ENCODE measurements at places on chromosomes 16 and 17.

DNA sequence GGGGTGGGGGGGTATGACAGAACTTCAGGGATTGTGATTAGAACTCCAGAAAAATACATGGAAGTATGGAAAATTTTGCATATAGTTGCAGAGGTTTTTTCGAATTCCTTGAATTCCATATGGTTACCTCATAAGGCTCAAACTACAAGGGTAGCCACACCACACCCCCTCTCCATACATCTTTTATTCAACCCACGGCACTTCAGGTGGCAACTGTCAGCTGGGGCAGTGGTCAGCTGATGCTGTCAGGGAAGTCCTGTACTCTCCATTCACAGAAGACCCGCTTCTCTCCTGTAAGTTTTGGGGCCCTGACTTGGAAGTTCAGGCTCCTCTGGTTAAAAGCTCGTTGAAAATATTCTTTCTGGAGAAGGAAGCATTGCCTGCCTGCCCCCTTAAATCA lies 57.5 kb upstream of the CLEC19A start:
- DNase-seq: no peak

- no peak for DNase-seq
Measured at GRCh38 chr16:87834005-87834667, 35.2 kb downstream of the SLC7A5 start.

GRCh38 chr16:75810342-75810741 lies 84.1 kb upstream of the CPHXL start:
- DNase-seq: no peak

DNA sequence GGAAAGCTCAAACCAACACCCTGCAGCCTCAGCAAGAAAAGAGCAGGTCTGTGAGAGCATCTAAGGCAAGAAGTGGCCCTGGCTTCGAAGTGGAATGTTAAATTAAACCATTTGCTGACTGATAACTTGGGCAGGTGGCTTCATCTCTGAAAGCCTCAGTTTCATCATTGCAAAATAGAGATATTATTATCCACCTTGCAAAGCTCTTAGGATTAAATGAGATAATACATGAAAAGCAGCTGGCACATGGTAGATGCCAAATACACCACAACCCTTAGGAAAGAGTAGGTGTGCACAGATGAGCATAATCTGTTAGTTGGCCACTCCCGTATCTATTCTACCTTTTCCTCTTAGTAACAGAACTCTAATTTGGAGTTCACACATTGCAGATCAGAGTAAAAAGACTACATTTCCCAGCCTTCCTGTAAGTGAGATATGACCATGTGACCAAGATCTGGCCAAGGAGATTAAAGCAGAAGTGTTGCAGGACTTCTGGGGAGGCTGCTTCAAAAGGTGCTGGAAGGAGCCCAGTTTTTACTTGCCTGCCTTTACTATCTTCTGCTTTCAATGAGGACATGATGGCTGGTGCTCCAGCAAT lies 288.7 kb downstream of the SOX9 start:
- DNase-seq: no peak

- DNase-seq: no peak
Measured at GRCh38 chr17:13558588-13558987, 43.1 kb downstream of the HS3ST3A1 start.

DNA sequence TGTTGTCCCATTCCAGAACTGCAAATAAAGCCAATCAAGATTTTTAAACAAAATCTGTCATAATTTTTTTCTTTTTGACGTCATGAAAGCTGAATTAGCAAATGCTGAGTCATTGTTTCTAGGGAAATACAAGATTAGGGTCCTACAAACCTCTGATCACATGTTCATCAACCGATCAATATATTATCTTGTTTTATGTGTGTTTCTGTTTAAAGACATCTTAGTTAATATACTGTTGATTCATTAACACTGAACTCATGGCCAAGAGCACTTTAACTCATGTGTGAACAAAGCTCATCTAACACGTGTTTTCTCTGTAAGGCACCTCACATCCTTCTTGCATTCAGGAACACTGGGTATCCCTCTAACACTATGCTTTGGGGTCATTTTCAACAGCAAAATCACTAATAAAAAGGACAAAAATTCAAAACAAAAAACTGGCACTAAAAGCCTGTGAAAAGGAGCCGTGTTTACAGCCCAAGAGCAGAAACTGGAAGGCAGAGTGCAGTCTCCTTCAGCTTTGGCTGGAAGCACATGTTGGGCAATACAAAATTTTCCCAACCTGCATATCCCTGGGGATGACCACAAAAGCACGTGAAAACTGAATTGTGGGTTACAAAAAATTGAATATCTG lies 102.5 kb downstream of the PARN start:
- no peak for DNase-seq

GRCh38 chr17:37478187-37478586 lies 11.5 kb upstream of the DUSP14 start:
- no peak for DNase-seq

GRCh38 chr16:68417711-68418301 lies 30.5 kb downstream of the SMPD3 start:
- peak; percentile 40 for DNase-seq

DNA sequence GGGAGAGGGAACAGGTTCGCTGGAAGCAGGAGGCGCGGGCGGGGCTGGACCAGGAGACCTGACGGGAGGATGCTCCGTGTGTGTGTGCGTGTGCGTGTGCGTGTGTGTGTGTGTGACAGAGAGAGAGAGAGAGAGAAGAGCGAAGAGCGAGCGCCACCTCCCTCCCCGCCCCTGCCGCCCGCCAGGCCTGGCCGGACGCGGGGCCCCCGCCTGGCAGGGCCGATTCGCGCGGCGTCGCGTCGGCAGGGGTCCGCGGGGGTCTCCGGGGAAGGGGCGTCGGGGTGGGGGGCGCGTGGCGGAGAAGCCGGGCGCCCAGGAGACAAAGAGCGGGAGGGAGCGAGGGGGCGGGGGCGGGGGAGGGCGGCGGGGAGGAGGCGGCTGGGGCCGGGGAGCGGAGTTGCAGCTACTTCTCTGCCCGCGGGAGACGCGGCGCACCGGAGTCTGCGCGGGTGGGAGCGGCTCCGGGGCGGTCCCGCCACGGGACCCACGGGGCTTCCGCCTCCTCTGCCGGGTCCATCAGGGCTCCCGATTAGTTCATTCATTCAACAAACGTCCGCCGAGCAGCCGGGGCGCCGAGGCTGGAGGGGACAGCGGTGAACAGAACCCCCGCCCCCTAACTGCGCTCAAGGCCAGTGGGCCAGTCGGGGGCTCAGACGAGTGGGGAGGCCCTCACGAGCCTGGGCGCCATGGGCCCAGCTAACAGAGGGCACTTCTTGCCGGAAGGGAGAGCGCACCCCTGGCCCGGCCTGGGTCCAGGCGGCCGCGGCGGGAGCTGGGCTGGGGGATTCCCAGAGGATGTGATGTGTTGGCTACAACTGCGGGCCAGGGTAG lies at the start of gene SAMD14:
SAMD14 (minus strand) TSS at position 433 of the 831 bp plus-strand sequence. CDS start 5,201 bp downstream, outside the sequence.
- no peak for DNase-seq

GRCh38 chr17:57511475-57512123 lies 233.5 kb downstream of the CCDC182 start:
- DNase-seq: no peak

DNA sequence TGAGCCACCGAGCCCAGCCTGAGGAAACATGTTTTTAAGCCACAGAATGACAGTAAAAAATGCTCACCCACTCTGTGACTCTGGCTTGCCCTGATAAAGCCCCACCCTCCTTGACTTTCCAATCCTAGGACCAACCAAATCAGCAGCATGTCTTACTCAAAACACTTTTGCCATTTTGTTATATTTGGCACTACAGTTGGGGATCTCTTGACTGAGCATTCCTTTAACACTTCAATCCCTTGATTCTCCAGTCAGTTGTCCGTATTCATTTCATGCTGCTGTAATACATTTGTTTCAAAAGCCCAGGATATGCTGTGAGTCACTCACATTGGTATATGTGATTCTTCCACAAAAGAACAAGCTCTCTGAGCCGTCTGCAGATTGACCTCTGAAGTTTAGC lies 8.2 kb downstream of the MYH3 start:
- DNase-seq: no peak

DNA sequence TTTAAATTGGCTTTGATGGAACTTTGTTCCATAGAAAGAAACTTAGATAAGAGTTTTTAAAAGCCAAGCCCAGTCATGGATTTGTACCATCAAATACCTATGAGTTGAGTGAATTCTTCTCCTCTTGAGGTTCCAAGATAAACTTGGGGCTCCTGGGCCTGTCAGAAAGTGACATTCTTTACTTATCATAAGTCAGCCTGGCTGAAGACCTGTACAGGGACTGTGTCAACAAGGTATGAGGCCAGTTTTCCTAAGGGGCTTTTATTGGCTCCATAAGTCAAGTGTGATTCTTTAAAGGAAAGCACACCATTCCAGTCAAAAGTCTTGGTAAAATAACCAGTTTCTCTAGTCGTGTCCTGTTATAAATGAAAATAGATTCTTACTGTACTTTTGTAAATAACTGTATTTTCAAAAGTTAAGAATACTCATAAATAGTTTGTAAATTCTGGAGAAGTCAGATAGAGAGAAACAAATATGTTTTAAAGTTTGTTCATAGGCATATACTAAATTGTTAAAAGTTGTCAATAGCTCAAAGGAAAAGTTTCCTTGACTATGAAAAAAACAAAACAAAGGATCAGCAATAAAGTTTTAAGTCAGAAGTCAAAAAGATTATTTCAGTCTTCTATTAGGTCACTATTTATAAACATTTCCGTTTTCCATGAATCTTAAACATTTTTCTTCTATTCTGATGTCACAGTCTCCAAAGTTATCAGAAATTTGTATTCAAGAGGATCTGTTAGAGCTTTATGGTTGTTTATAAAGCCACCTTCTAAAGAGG lies 22.5 kb upstream of the MYO1D start:
- DNase-seq: no peak

DNA sequence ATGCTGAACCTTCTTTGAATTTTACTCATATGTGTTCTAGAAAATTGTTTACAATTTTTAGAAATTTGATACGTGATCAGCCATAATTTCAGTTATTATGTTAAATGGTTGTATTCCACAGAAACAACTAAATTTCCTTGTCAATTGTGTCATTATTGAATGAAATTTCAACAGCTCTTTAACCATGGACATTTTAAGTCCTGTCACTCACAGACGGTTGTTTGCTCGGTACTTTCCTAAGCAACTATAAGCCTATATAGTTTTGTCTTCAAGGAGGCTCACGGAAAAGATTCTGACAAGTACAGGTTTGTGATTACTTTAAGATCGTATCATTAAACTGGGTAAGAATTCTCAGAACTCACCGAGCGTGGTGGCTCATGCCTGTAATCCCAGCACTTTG lies 31.8 kb downstream of the SLC39A11 start:
- no peak for DNase-seq

DNA sequence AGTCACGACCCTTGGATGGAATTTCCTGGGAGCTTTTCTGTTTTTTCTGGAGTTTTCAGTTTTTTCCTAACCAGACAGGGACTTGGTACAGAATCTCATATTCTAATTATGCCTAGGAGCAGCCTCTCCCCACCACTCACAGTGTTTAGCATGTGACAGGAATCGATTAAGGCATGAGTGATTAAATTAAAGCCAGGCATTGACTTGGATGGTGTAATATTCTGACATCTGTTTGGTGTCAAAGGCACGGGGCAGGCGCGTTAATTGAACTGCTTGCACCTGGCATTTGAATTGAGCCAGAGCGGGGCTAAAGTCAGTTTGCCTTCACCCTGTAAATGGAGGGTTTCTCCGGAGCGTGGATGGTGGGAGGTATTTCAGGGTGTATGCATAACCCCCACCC lies 11.9 kb downstream of the MAPT start:
- no peak for DNase-seq

- no peak for DNase-seq
Measured at GRCh38 chr17:83113381-83113780, 34.0 kb downstream of the METRNL start.

- no peak for DNase-seq
Measured at GRCh38 chr17:75557852-75558665, 29.5 kb upstream of the MYO15B start.

GRCh38 chr16:85378145-85379040 lies 234.7 kb upstream of the GSE1 start:
- no peak for DNase-seq

GRCh38 chr17:49964769-49965523 lies 4.0 kb upstream of the DLX4 start:
- no peak for DNase-seq

- no peak for DNase-seq
Measured at GRCh38 chr17:75681289-75681688, 14.2 kb downstream of the SAP30BP start.

DNA sequence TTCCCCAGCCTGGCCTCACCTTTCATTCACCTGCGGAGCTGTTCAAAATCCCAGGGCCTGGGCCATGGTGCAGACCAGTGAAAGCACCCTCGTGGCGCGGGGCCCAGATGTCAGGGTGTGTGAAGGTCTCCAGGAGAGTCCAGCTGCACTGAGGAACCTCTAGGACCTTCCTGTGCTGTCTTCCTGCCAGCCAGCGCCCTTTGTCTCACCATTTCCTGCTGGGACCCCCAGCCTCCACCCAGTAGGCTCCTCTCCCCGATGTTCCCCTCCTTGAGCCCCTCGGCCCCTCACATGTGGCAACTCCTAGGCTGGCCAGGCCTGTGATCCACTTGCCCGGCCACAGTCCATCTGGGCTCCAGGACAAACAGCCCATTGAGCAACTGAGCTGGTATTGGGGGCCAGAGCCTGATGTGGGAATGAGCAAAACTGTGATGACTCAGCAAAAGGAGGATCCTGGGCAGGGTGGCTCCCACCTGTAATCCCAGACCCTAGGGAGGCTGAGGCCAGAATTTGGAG lies 677 bp downstream of the SULT1A2 start:
- DNase-seq: no peak

DNA sequence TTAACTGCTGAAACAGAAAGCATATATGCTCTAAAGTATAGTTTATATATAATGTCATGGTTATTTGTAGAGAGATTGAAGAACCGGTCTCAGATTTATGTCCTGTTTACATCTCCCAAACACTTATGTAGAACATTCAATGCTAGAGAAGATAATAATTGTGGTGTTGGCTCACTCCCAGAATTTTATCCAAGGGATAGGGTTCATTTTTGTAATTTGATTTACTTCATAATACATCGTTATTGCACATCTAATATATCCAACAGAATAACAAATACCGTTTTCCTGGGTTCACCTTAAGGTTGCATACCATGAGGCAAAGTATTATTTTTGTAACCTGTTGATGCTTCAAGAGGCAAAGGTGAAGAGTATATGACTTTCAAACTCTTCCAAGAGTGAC lies 202.8 kb upstream of the TBX2 start:
- no peak for DNase-seq

DNA sequence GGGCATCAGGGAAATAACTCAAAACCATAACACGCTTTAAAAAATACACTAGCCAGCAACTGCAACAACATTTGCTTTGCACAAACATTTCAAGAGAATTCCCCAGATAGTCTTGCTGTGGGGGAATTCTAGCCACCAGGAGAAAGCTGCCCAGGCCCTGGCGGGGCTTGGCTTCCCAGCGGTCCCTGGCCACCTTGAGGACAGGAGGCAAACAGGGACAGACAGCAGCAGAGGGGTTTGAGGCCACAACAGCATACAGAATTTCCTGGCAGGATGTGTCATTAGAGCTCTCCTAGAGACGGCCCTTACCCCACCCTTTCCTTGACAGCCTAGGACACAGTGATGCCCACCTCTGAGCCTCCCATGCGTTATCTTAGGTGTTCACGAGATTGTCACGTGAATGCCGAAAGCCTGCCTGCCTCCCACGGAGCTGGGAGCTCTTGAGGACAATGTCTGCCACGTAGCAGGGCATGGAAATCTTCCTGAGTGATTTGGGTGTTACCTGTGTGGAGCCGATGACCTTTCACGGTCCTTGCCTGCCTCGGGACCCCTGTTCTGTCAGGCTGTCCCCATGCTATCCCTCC lies 114.3 kb downstream of the RBFOX3 start:
- no peak for DNase-seq

GRCh38 chr16:56257666-56258342 lies 66.5 kb downstream of the GNAO1 start:
- DNase-seq: no peak
